ENCODE measurements at places on chromosomes 2 and 18. TPM values are rescaled to one million over a fixed set of nuclear protein-coding genes. Genes with fewer than 3 reads are reported as not detected.

Gene SYT4
- not detected for total RNA-seq

Gene MRPS5
- total RNA-seq = 29.8 TPM

Gene MERTK
- 1.2 TPM for total RNA-seq

Gene MATN3
- total RNA-seq = not detected

Gene CERS6
- 13.5 TPM for total RNA-seq

Gene KCNG2
- not detected for total RNA-seq

DNA sequence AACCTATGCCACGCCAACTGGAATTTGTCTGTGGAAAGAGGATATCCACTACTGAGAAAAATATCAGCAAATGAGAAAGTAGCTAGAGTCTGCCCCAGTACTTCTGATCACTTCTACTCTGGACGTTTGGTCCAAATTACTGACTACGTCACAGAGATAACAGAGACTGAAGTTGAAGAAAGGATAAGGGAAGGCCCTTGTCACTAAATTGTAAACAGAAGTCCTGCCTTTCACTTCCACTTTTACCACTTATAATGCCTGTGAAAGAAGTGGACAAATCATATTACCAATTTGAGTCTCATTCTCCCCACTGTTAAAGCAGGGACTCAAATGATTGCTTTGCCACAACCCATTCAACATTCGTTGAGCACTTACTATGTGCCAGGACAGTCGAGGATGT is 173.9 kb upstream of the ERBB4 start:
- DNase-seq = no peak

DNA sequence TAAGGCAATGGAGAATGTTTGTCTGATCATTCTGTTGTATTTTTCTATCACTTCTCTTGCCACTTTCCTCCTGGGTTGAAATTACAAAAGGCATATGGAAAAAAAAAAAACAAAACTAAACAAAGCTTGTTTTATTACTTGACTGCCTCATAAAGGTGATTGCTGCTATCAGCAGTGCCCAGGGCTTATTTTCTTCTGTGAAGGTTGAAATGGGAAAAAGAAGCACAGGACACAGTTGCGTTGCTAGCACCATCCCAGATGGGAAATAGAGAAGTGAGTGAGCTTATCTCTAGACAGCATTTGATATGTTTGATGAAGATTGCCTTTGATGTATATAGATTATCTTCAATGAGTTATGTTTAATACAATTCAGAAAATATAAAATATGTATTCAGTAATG is 633.8 kb upstream of the ZNF804A start:
- no peak for DNase-seq

GRCh38 chr2:84900971-84901370 is 4.5 kb upstream of the TMSB10 start:
- DNase-seq = no peak

DNA sequence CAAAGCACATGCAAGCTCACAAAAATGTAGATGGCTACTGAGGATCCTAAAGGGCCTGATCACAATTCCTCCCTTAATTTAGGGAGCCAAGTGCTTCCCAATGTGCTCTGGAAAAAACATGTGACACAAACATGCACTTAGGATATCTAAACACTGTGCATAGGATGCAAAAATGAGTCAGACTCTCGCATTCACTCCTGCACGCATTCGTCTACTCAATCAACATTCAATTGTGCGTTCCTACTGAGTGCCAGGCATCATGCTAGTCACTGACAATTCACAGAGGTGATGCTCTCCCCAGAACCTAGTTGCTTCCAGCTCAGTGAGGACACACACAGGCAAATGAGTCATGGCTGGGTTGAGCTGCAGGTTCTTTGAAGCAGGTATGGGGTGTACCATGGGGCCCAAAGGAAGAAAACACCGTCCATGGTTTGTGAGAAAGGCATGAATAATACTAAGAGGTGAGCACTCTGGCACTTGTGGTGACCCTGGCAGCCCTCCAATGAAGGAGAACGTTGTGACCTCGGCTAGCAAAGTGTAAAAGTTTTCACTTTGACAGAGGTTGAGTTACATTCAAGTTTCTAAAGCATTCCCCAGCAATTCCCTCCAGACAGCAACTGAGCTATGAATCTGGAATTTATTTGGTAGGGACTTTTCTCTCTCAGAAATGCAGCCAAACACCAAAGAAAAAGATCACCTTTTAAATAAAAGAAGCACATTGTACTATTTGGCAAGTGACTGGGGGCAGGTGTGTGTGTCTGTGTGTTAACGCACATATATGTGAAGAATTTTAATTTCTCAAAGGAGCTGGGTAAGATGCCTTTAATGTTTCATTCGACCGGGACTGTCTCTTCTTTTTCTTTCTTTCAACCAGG is 173.3 kb downstream of the ALPK2 start:
- no peak for DNase-seq

DNA sequence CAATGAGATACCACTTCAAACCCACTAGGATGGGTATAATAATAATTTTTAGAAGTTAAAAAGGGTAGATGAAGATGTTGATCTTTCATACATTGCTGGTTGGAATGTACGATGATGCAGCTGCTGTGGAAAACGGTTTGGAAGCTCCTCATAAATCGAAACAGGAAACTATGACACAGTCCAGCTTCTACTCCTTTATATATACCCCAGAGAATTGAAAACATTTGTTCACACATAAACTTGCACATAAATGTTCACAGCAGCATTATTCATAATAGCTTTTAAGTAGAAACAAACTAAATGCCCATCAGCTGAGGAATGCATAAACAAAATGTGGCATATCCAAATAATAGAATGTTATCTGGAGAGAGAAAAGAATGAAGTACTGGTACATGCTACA is 95.0 kb downstream of the STRADB start:
- no peak for DNase-seq

DNA sequence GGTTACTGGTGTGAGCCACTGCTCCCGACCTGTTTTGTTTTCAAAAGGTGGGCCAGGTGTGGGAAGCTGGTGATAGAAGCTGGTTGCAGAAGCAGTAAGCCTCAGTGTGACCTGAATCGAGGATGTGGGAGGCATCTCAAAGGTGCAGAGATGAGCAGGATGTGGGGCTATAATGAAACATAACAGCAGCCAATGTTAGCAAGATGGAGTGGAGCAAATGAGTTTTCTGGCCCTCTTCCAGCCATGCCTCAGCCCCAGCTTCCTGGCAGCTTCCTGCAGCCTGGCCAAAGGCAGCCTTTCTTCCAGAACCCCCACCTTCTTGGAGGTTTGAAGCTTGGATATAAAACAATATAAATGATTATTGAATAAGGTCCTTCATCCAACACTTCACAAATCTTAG is 184.8 kb downstream of the NCK2 start:
- peak; percentile 78 for DNase-seq

DNA sequence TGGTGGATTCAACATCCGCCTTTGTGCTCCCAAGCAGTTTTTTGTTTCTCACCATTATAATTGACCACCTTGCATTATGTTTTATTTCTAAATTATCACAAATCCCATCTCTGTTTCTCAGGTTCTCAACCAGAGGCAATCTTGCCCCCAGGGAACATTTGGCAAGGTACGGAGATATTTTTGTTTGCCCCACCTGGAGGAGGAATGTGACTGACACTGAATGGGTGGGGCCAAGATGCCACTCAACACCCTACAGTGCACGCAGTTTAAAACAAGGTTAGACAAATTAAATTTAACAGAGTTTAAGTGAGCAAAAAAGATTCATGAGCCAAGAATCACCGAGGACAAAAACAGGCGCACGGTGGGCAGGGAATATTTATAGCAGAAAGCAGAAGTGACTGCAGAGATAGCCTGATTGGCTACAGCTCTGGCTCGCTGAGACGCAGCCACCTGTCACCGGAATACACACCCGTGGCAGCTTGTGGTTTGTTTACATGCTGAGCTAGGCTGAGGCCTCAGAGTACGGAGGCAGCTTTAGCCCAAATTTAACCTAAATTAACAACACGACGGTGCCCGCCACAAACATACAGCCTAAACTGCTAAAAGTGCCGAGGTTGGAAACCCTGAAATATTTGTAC is 150.0 kb upstream of the ALKAL2 start:
- peak; percentile 65 for DNase-seq

- no peak for DNase-seq
Observed at GRCh38 chr2:162369551-162369950, 25.6 kb downstream of the GCA start.

GRCh38 chr18:7084080-7085065 is 33.2 kb downstream of the LAMA1 start:
- no peak for DNase-seq

GRCh38 chr2:237640493-237640998 is 13.2 kb downstream of the LRRFIP1 start:
- no peak for DNase-seq

DNA sequence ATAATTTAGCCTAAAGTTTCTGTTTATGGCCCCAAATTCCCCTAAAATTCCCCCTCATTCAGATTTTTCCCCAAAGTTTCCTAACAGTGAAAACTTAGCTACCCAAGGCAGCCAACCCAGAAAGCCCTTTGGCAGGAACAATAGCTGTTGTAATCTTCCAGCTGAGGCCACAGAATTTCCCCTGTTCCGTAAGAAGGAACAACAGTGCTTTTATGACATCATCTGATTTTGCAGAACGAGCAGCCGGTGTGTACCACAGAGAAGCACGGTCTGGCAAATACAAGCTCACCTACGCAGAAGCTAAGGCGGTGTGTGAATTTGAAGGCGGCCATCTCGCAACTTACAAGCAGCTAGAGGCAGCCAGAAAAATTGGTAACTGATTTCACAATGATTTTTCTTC is 6.3 kb downstream of the TNFAIP6 start:
- DNase-seq = peak; percentile 7

DNA sequence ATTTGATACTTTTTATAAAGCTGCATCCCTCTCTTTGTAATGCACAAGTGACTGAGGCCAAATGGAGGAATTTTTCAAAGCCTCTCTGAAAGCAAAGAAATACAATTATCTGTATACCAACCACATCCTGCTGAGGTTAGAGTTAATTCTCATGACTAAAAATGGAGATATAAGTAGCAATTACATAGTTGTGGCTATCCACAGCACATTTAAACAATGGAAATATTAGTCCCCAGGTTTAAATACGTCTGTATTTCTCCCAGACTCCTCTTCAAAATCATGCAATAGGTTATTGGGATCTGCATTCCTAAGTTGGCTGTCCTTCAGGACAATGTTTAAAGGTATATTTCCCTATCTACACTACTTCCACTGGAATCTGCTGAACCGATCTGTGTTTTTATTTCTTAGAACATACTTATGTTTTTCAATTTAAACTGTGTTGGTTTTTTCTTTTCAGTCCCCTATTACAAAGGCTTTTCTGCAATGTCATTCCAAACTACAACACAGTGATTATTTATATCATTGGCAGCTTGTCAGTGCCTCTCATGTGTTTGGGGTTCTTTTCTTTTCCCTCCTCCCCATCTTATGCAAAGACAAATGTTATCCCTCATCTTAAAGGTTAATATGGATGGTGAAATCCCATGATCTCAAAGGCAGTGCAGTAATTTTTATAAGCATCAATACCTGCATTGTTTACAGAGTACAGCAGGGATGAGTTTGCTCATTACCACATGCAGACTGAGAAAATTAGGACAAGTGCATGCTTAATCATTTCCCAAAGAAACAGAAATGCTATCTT is 134.8 kb upstream of the FSHR start:
- DNase-seq = no peak

DNA sequence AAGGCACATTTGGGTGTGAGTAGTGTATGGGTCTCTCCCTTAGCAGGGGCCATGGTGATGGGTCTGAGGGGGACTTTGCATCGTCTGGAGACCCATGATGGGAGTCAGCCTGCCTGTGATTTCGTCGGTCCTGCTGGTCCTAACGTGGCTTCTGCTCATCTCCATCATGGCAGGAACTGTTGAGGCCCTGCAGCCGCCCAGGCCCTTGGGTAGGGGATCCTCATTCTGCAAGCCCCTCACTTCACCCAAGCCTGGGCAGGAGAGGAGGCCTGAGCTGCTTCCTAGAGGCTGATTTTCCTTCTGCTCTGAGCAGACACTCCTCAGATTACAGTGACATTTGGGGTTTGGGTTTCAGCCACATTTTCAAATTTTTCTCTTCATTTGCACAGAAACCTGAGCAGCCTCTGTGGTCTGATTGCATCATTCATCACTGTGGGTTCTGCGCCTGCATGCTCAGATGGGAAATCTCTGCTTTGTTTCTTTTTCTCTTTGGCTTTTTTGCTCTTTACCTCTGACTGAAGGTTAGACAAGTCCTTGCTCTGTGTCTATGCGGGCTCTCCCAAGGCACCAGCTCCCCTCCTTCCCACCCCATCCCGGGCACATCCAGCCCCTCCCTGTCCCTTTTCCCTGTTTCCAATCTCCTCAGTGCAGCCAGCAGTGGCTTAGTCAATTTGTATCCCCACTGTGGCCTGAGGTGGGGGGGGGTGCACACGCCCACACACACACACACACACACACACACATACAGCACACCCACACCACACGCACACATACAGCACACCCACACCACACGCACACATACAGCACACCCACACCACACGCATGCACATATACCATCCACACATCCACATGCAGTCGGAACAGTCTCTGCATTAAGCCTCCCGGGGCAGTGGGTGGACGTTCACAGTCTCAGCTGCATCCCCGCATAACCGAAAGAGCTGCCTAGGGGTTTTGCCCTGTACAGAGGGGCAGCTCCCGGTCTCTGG is 305.4 kb upstream of the HS6ST1 start:
- no peak for DNase-seq

DNA sequence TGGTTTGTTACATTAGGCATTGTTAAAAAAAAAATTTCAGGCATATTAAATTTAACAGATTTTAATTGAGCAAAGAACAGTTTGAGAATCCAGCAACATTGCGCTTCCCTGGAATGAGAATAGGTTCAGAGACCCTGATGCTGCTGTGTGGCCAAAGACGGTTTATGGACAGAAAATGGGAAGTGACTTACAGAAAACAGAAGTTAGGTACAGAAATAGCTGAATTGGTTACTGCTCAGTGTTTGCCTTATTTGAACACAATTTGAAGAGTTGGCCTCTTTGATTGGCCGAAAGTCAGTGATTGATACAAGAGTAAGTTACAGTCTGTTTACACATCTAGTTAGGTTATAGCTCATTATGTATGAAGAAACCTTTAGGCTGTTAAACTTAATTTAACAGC is 6.0 kb upstream of the NEDD4L start:
- DNase-seq = no peak

- no peak for DNase-seq
Observed at GRCh38 chr2:47145466-47145865, 9.6 kb downstream of the STPG4 start.

DNA sequence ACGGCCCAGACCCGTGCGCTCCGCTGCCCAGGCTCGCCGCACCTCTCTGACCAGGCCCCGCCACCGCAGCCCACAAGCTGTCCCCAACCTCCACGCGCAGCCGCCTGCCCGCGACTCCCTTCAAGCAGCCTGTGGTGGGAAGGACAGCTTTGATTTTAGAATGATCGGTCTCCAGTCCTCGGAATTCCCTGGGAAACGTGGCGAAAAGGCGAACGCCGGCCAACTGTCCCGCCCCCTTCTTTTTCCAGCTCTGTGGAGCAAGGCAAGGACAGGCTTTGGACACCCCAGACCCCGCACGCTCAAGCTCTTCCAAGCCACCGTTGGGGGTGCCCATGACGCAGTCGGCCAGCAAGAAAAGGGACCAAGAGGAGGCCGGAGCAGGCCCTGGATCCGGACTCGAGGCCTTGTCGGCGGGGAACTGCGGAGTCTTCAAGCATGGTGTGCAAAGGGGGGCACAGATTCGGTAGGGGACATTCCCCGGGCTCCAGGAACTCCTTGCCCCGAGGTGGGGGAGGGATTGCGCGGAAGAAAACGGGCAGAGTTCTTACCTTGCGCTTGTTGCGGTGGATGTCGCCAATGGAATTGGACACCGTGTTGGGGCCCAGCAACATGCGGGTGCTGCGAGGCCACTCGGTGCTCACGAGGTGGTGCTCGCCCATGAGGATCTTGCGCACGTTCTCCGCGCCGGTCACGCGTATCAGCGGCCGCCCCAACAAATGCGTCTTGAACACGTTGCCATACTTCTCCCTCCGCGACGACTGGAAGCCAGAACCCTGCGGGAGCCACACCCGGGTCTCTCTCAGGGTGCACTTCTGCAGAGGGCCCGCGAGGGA is 4.0 kb downstream of the CYP26B1 start:
- peak; percentile 10 for DNase-seq

Data from natural killer cell (primary cell).